Type B pancreatic cell (in vitro differentiated cells): ENCODE measurements at places on chromosomes 13 and 19. TPM values are rescaled to one million over a fixed set of nuclear protein-coding genes. Genes with fewer than 3 reads are reported as not detected.

DNA sequence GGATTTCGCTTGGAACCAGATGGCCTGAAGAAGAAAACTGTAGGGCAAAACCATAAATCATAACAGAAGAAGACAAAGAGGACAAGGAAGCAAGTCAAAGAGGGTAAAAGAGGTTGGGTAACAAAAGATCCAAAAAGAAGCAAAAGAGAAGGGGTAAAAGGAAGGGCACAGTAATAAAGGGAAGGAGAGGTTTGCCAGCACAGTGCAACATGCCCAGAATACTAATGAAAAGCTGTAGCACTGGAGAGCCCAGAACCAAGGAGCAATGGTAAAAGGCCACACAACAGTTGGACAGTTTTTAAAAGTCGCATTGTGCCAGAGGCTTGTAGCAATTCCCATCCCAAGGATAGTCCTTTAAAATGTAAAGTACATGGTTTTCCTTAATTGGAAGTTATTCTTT, 506.6 kb downstream of the PCDH9 start:
- no peak overlapping the region for H3K27ac ChIP-seq
- no peaks in the 10 kb centered on the region for H3K4me1 ChIP-seq
- H3K36me3 ChIP-seq: no peaks in the 10 kb centered on the region
- no peak for DNase-seq

The RAB11B gene
- 106 and 123 TPM in 2 replicates for total RNA-seq

GRCh38 chr13:50685491-50685890, 158.0 kb downstream of the DLEU7 start:
- H3K27me3 ChIP-seq: no peaks in the 10 kb centered on the region
- peaks cover 3% of the 10 kb centered on the region for H3K36me3 ChIP-seq

DNA sequence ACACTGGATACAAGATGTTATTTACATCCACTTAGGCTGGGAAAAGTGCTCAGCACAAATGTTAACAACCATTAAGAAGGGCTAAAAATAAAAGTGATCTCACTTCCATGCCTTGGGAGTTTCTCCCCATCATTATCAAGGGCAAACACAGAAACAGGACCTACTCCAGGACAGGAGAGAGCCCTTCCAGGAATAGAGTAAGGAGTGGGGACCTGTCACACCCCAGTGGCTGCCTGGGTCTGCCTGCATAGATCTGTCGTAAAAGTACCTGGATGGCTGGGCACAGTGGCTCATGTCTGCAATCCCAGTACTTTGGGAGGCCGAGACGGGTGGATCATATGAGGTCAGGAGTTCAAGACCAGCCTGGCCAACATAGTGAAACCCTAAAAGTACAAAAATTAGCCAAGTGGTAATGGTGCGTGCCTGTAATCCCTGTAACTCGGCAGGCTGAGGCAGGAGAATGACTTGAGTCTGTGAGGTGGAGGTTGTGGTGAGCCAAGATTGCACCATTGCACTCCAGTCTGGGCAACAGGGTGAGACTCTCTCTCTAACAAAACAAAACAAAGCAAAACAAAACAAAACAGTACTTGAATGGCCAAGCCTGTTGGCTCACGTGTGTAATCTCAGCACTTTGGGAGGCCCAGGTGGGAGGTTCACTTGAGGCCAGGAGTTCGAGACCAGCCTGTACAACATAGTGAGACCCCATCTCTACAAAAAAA, 5.6 kb downstream of the ATP8A2 start:
- no peaks in the 10 kb centered on the region for H3K36me3 ChIP-seq
- no peak for DNase-seq
- no peak overlapping the region for H3K4me3 ChIP-seq
- H3K4me1 ChIP-seq: peaks cover 8% of the 10 kb centered on the region

- no peak overlapping the region for H3K27ac ChIP-seq
- H3K4me1 ChIP-seq: no peaks in the 10 kb centered on the region
- H3K27me3 ChIP-seq: peaks cover 8% of the 10 kb centered on the region
- no peak overlapping the region for H3K4me3 ChIP-seq
- H3K36me3 ChIP-seq: no peaks in the 10 kb centered on the region
Measured at GRCh38 chr19:8630796-8631424, 477 bp downstream of the NFILZ start.

The ZNF223 gene
- total RNA-seq: 8.4 and 10.0 TPM in 2 replicates

The MYADM gene
- total RNA-seq: 69.5 and 73.5 TPM in 2 replicates

DNA sequence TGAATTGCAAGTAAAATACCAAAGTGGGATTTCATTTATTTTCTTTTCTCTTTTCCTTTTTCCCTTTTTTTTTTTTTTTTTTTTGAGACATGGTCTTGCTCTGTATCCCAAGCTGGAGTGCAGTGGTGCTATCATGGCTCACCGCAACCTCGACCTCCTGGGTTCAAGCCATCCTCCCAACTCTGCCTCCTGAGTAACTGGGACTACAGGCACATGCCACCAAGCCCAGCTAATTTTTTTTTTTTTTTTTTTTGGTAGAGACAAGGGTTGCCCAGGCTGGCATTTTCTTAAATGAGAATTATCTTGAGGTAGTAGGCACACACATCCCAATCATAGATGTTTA, 68.5 kb upstream of the GPR183 start:
- no peak overlapping the region for H3K27ac ChIP-seq
- H3K4me1 ChIP-seq: no peaks in the 10 kb centered on the region
- DNase-seq: no peak
- no peak overlapping the region for H3K4me3 ChIP-seq
- H3K27me3 ChIP-seq: no peaks in the 10 kb centered on the region
- peaks cover 31% of the 10 kb centered on the region for H3K36me3 ChIP-seq

The SIPA1L3 gene
- 53.7 and 62.6 TPM in 2 replicates for total RNA-seq

DNA sequence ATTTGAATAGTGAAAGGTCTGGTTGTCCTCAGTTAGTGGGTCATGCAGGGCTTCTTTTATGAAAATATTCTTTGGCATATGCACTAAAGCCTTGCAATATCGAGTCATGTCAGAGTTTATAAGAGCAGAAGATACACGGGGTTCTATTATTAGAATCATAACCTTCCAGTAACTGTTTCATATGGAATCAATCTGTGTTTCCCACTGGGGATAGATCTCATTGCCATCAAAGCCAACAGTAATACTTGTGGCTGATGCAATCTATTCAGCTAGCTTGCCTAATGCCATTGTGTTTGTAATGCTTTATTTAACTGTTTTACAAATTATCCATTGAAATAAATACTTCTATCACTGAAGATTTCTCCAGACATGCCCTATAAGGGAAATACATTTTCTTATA, 746.9 kb upstream of the PCDH9 start:
- no peak overlapping the region for H3K4me3 ChIP-seq
- H3K27ac ChIP-seq: no peak overlapping the region
- H3K27me3 ChIP-seq: no peaks in the 10 kb centered on the region
- H3K36me3 ChIP-seq: no peaks in the 10 kb centered on the region
